ENCODE measurements at places on chromosomes 2 and 18. TPM values are rescaled to one million over a fixed set of nuclear protein-coding genes. Genes with fewer than 3 reads are reported as not detected.
A peak's percentile ranks its signal among the peaks of the same experiment; 100 is the strongest.

DNA sequence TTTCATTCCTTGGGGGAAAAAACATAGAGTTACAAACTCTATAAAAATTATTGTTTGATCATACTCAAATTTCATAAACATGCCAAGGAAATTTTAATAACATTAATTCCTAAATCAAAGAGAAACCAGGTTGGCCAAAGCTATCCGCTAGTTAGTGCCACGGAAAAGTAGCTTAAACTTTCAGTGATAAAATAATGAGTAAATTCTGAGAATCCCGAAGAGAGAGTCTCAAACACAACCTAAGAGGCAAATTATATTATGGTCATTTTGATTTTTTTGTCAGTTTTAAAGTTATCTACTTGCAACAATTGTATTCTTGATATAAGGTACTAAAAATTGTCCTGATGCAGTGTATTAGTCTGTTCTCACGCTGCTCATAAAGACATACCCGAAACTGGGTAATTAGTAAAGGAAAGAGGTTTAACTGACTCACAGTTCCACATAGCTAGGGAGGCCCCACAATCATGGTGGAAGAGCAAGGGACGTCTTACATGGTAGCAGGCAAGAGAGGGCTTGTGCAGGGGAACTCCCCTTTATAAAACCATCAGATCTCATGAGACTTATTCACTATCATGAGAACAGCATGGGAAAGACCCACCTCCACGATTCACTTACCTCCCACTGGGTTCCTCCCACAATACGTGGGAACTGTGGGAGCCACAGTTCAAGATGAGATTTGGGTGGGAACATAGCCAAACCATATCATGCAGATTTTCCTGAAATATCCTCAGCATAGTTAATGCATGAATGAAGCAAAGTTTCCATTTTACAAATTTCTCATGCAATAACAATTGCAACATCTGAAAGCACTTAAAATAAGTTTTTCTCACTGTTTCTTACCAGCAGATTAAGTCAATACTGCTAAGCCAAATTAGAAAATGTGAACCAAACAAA, 205.9 kb upstream of the STK17B start:
- no peak for DNase-seq

- peak; percentile 26 for DNase-seq
Measured at GRCh38 chr2:190587106-190587505, 52.6 kb upstream of the NEMP2 start.

- no peak for DNase-seq
Measured at GRCh38 chr2:45184606-45185005, 175.4 kb upstream of the SIX2 start.

Gene G6PC2
- not detected for polyA plus RNA-seq

Gene MAP2
- 3.2 TPM for polyA plus RNA-seq

Measured in small intestine (tissue), 16 donors.